ENCODE measurements at places on chromosomes 2 and 18.

GRCh38 chr2:182545420-182546167, 118.8 kb upstream of the PDE1A start:
- no peak for DNase-seq

- no peak for DNase-seq
Measured at GRCh38 chr18:5304232-5304631, 8.7 kb upstream of the ZBTB14 start.

- DNase-seq: no peak
Measured at GRCh38 chr2:217127744-217128143, 267.9 kb upstream of the TNP1 start.

DNA sequence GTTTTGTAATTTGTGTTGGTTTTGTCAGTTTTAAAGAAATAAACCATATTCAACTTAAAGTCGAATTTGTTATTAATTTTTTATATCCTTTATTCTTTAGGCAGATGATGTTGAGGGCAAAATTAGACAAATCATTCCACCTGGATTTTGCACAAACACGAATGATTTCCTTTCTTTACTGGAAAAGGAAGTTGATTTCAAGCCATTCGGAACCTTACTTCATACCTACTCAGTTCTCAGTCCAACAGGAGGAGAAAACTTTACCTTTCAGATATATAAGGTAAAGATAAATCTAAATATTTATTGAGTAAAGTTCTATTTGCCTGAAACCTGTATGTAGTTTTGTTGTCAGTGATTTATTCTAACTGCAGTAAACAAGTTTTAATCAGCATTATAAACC, 34.5 kb upstream of the METAP1D start:
- DNase-seq: no peak

DNA sequence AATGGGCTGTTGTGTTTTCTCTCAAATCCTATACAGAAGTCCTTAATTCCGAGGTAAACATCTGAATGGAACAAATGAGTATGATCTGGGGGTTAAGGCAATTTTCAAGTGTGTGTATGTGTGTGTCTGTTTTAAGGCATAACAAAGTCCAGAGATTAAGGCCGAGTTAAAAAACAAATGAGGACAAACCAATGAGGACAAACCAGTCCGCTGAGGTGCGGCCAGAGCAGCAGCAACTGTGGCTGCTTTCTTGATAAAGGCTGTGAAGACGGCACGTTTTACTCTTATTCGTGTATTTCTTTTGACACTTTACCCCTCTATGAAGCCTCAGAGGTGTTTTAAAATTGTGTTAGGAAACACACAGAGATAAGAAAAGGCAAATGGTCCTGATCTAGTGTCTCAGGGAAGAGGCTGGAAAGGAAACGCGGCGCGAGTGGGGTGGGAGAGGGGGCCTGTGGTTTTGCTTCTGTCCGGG, 495 bp upstream of the GULP1 start:
- no peak for DNase-seq

DNA sequence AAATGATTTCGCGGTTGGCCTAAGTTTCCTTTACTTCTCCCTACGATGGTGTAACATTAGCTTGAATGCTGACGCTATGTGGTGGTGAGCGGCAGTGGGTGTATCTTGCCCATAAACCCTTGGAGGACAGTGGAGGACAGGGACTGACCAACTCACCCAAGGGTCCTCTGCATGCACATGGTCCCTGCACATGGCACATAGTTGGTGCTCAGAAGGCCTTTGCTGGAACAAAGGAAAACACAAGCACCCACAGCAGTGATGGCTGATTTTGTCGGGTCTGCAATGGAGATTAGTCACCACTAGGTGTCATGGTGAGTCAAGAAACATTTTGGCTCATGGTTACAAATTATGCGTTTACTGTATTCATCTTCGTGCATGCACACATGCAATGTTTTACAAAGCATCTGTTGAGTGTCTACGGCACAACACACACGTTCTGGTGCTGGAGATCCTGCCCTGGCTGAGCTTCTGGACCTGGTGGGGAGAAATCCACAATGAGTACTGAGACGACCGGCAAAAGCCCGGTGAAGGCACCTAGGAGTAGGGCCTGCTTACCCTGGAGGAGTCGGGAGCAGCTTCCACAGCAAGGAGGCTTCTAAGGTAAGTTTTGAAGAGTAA, 44.0 kb downstream of the PDCL3 start:
- peak; percentile 35 for DNase-seq

GRCh38 chr2:20596193-20596972, 54.5 kb downstream of the HS1BP3 start:
- DNase-seq: no peak

GRCh38 chr2:85684380-85684779, 9.8 kb upstream of the GNLY start:
- DNase-seq: no peak

DNA sequence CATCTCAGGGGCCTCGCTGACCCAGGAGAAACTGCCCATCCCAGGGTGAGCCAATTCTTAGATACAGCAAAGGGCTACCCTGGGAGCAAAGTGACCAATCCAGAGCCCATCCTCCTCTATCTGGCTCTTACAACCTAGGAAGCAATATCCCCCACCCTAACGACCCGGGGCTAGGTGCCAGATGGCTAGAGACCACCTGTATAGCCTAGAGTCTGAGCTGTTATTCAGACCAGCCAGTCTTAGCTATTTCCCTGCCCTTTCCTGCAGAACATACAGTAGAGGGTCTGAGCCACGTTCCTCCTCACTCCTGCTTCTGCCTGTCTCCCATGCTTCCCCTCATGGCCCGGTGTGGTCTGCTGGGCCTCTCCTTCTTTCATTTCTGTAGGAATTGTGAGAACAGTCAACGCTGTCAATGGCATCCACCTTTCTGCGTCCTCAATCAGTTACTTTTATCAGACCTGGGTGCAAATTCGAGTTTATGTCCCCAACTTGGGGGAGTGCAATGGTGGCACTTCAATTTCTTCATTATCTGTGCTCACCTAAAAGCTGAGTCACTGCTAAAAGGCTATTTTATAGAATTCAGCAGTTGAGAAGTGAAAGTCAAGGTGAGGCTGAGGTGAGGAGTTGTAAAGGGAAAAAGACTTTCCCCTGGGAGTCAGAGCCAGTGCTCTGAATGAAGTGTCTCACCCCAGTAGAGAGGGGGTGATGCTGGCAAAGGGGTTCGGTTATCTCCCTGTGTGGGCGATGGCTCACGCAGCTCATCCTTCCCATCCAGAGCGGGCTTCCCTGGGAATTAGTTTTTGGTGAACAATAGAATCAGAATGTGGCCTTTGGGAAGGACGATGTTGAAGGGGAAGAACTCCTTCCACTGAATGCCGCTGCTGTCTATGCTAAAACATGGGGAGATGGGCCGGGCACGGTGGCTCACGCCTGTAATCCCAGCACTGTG, 42.4 kb downstream of the LONRF2 start:
- no peak for DNase-seq
